ENCODE measurements at places on chromosomes 6 and 20. TPM values are rescaled to one million over a fixed set of nuclear protein-coding genes. Genes with fewer than 3 reads are reported as not detected.

DNA sequence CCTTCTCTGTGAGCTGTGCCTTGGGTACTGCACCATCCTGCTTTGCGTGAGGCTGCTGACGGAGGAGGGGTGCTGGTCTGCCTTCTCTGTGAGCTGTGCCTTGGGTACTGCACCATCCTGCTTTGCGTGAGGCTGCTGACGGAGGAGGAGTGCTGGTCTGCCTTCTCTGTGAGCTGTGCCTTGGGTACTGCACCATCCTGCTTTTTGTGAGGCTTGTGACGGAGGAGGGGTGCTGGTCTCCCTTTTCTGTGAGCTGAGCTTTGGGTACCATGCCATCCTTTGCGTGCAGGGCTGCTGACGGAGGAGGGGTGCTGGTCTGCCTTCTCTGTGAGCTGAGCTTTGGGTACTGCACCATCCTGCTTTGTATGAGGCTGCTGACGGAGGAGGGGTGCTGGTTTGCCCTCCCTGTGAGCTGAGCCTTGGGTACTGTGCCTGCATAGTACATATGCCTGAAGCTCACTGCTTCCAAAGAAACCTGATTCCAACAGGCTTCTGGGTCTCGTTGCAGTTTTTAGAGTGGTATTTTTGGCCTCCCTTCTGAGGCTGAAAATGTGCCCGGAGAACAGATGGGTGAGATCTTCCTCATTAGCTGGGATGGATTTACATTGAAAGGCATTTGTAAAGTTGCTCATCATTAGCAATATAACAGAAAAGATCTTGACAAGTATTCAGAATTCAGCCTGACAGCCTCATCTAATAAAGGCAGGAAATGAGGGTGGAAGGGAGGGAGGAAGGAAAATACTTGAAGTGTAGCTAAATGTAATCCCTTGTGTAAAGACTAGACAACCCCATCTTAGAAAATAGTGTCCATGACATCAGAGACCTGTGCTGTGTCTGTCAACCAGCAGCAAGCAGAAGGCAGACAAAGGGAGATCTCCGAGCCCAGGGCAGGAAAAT is 46.8 kb upstream of the UNC93A start:
- no peak for DNase-seq

GRCh38 chr6:160258346-160259142 is at the start of gene SLC22A2:
TSS of gene SLC22A2 (minus strand) at chr6:160258821. CDS start at chr6:160258757, 64 bp downstream.
- DNase-seq, result no peak

DNA sequence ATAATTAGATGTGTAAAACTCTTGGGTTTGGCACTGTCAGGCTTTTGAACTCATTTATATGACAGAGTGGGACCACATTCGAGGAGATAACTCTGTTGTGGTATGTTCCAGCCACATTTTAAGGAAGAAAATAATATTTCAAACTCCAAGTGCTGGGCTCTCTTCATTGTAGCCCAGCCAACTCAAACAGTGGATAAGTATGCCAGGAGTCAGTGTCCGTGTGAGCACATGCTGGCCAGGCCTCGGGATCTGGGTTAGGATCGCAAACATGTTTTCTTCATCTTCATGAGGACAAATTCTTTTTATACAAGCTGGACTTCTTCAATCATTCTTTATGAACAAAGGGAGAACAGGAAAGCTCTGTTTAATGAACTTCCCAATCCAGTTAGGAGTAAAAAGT is 497.5 kb downstream of the MAFB start:
- peak; percentile 10 for DNase-seq

GRCh38 chr6:137780447-137781034 is 86.5 kb upstream of the TNFAIP3 start:
- DNase-seq, result no peak

GRCh38 chr20:59692139-59692538 is 87.8 kb downstream of the PHACTR3 start:
- no peak for DNase-seq

DNA sequence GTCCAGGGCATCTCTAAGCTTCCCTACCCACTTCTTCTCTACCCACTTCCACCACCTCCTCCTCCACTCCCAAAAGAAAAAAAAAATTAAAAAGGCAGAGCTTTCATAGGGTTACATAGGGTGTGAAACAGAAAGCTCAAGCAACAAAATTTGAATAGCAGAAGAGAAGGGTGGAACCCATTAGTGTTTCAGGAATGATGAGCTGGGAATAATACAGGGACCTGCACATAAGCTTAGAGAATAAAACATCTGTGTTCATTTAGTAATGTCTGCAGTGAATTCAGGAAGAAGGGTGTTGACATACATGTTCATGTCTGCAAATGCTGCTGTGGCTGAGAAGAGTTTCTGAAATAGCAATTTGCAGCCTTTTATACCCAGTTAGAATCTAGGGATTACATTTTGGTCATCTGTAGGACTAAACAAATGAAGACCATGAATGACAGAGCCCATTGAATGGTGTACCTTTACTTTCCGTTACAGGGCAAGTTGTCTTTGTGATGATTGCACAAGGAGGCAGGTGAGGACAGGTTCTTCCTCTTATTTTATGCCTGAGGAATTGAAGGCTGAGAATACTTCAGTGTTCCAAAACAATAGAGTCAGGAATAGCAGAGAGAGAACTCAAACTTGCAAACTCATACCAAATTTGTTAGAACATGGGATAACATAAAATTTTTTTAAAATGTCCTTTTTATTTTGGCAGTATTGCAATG is 975.1 kb downstream of the TFAP2A start:
- no peak for DNase-seq

- no peak for DNase-seq
These were observed 411.8 kb downstream of the CDKAL1 start for GRCh38 chr6:20946022-20946421.

DNA sequence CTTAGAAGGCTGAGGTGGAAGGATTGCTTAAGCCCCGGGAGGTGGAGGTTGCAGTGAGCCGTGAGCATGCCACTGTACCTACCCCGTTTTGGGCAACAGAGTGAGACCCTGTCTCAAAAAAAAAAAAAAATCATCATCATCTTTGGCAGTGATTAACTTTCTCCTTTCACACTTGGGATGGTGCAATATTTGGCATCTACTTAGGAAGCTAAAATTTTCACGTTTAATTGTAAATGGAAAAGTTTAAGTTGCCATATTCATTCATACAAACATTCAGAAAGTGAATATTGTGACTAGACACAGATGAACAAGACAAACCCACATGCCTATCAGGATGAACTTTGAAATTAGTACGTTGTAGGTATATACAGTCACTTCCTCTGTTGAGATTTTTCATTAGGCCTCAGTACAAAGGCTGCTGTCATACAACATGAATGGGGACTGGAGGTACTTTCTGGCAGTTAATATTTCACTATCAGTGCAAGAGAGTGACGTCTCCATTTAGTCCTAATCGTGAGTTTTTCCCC is 10.3 kb downstream of the TOP1 start:
- no peak for DNase-seq

GRCh38 chr6:119020597-119021561 is 57.6 kb downstream of the FAM184A start:
- DNase-seq, result no peak

DNA sequence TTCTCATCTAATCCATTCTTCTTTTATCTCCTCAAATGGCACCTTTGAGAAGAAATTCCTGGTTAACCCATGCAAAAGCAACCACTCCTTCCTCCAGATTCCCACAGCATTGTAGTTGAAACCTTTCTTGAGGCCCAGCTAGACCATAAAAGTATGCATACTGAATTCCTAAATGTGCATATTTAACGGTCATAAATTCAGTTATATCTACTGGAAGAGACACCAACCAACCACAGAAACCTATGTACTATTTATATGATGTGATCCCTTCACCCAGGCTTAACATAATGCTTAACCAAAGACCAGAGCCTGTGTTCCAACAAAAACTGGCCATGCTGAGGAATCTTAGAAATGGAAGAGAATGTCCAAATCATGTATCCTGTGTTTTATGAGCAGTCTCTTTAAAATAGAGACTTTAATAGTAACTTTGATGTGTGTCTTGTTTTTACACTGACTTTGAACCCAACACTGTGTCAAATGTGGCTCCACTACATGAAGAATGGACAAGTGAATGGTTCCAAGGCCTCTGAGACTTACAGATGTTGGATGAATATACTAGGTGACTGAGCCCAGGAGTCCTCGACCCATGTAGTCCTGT is 11.4 kb upstream of the TAF8 start:
- no peak for DNase-seq

DNA sequence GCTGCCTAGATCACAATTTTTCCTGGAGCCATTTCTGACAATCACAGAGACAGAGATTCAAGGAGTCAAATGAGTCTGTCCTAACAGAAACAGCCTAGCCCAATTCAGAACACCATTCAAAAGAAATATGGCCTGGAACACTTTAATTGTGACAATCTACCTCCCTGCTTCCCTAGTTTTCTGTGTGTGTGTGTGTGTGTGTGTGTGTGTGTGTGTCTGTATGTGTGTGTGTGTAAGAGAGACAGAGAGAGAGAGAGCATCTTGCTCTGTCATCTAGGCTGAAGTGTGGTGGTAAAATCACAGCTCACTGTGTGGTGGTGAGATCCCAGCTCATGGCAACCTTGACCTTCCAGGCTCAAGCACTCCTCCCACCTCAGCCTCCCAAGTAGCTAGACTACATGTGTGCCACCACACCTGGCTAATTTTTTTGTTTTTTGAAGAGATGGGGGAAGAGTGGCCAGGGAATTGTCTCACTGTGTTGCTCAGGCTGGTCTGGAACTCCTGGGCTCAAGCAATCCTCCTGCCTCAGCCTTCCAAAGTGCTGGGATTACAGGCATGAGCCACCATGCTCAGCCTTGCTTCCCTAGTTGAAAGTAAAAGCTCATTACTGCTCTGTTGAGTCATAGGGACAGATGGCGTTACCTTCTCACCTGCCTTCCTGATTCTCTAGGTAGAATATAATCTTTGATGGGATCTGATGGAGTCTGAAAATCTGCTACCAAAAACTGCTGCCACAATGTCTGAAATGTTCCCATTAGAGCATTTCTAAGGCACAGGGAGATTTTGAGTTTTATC is 89.6 kb upstream of the BEND6 start:
- no peak for DNase-seq

GRCh38 chr6:35253249-35253648 is 6.3 kb upstream of the ZNF76 start:
- DNase-seq, result no peak

GRCh38 chr6:153727885-153728284 is 311.2 kb upstream of the OPRM1 start:
- DNase-seq, result no peak

GRCh38 chr20:11020712-11021111 is 346.9 kb upstream of the JAG1 start:
- DNase-seq, result no peak

DNA sequence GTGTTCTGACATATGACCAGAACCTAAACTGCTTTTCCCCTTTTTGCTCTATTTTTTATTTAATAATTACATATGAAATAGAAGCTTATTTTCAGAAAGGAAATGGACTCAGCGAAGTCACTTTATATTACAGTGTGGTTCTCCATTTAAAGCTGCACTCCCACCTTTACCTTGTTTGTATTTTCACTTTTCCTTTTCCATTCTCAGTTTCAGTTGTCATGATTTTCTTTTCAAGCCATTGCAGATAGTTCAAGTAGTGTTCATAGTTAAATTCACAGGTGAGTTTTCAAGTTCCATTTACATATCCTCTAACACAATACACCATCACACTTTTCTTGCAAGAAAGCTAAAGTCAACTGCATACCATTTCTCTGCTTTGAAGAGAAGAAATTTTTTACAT is 400.2 kb downstream of the HACE1 start:
- no peak for DNase-seq

DNA sequence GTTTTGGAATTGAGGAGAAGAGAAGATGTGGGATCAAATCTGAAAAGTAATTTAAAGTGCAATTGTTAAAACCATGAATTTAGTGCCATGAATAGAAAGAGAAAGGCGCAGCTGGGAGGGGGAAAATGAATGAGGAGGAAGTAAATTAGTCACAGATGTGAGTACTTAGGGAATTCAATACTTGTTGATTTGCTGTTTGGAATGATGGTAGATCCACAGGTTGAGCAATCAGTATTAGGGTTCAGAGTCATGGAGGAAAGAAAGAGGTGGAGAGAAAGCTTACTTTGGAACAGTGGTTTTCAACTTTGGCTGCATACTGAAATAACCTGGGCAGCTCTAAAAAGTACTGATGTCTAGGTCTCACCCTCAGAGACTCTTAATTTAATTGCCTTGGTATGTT is 229.7 kb upstream of the ASCC3 start:
- no peak for DNase-seq

DNA sequence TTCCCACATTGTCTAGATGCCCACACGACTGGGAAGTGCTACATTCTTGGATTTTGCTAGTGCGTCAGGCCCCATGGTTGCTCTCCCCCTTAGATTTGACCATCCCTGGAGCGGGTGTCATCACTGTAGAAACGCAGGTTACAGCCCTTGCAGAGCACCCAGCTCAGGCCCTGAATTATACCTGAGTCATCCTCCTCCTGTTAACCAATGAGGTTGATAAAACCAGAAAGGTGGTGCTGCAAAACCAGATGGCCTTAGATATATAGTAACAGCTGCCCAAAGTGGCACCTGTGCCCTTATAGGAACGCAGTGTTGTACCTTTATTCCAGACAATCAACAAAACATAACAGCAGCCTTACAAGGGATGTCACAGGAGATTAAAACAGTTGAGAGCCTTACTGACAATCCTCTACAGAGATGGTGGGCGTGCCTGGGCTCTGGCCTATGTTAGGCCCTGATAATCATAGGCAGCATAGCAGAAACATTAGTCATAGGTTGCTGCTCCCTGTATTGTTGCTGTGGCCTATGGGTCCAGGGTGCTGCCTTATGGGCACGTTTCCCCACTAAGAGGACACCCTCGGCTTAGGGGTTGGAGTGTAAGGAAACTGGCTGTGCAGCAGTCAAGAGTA is 33.6 kb upstream of the HSF2 start:
- DNase-seq, result no peak

- peak; percentile 45 for DNase-seq
These were observed 4.6 kb downstream of the CST7 start for GRCh38 chr20:24953621-24954133.

- peak; percentile 85 for DNase-seq
These were observed 1.5 kb downstream of the COL12A1 start for GRCh38 chr6:75204217-75204958.

- DNase-seq, result no peak
These were observed 112.8 kb downstream of the ADGRG6 start for GRCh38 chr6:142414462-142415250.

GRCh38 chr20:8812817-8813216 is 256.1 kb upstream of the PLCB4 start:
- DNase-seq, result peak; percentile 15

ERMARD gene
- 12.2 TPM for total RNA-seq

COL9A3 gene
- 5.7 TPM for total RNA-seq

KIF13A gene
- total RNA-seq, result 79.3 TPM

HLA-DPB1 gene
- total RNA-seq, result 71.0 TPM

NOX3 gene
- not detected for total RNA-seq

C6orf52 gene
- total RNA-seq, result not detected

BCL2L1 gene
- total RNA-seq, result 39.9 TPM

CCN6 gene
- total RNA-seq, result not detected

CCHCR1 gene
- total RNA-seq, result 16.7 TPM

TRIM15 gene
- total RNA-seq, result not detected

HNF4A gene
- not detected for total RNA-seq

PKHD1 gene
- total RNA-seq, result not detected
